ENCODE measurements at places on chromosomes 7 and 10. TPM values are rescaled to one million over a fixed set of nuclear protein-coding genes. Genes with fewer than 3 reads are reported as not detected.

DNA sequence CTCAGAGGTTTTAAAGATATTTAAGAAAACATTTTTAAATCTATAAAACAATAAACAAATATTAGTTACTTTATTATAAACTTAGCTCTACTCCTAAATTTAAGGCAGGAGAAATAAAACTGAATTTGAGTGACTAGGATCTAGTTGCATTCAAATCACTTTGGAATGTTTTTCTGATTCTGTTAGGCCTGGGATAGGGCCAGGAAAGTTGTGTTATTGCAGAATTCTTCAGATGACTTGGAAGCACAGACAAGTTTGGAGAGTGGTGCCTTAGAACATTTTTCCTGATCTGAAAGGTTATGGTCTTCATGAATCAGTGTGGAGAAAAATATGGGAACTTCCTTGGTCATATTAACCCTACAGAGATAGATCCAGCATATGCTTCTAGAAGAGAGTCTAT is 15.6 kb upstream of the SLC25A13 start:
- DNase-seq = no peak

GRCh38 chr7:41774966-41775365 is 72.1 kb upstream of the INHBA start:
- DNase-seq = no peak

- DNase-seq = no peak
Measured at GRCh38 chr7:95907337-95907736, 135.0 kb downstream of the DYNC1I1 start.

DNA sequence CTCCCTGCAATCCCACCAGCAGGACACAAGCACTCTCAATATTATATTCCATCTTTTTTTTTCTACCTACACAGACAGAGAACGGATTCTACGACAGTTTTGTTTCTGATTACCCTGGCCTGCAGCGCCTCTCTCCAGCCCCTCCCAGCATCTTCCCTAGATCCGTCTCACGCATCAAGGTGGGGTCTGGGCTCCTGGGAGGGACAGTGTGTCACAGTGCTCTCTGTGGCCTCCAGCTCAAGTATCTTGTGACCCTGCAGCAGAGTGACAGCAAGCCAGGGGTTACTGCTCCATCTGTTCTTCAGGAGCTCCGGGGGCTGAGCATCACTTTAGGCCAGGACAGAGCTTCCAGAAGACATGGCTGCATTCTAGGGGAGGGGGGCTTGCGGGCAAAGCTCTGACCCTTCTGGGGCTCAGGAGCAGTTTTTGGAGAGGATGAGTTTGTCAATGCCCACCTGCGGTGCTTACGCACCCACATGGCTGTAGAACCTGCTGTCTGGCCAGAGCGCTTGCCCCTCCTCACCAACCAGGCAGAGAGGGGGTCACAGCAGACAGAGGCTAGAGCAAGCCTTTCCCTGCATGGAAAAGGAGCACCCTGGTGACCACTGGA is 22.6 kb downstream of the MYO1G start:
- DNase-seq = no peak

- peak; percentile 96 for DNase-seq
Measured at GRCh38 chr10:86971232-86971991, 3.1 kb downstream of the ADIRF start.

DNA sequence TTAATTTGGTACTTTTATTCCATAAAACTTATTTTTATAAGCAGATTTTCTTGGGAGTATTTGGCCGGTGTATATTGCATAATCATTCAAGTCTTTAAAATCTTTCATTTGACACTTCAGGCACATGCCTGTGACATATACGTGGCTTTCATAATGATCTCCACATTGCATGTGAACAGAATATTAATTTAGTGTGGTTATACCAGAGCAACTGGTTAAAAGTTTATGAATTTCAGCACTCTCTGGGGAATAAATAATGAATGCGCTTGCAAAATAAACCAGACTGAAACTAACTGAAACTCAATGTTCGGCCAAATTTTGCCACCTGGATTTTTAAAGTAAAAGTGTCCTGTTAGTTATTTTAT is 242.3 kb downstream of the GLI3 start:
- no peak for DNase-seq

DNA sequence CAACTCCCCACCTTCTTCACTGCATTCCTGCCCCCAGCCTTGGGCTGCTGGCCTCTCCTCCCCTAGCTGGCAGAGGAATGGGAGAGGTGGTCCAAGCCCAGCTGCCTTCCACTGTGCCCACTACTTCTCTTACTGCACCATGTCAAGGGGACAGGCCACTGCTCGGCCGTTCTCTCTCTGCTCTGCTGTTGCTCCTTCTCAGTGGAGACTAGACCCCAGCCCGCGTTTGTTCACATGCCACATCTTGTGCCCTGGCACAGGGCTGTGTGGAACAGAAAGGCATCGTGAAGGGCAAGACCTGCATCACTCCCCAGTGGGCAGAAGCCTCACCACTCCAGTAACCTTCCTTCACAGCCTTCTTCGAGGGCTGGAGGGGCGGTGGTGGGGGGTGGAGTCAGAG is 711 bp upstream of the CDHR3 start:
- no peak for DNase-seq

GRCh38 chr10:90222372-90222771 is 521.0 kb downstream of the KIF20B start:
- DNase-seq = no peak

DNA sequence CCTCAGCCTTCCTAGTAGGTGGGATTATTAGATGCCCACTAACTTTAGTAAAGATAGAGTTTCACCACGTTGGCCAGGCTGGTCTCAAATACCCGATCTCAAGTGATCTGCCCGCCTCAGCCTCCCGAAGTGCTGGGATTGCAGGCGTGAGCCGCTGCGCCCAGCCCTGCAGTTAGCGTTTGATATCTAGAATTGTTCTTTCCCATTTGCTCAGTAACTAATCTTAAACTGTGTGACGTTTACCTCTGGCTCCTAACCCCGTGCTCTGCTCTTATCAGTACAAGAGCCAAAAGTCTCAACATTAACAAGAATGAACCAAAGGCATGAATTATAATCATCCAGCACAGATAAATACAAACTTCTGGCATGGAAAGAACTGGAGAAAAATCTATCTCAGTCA is 47.4 kb downstream of the IGF2BP3 start:
- no peak for DNase-seq

GRCh38 chr10:26780793-26781601 is 79.8 kb downstream of the ABI1 start:
- no peak for DNase-seq

DNA sequence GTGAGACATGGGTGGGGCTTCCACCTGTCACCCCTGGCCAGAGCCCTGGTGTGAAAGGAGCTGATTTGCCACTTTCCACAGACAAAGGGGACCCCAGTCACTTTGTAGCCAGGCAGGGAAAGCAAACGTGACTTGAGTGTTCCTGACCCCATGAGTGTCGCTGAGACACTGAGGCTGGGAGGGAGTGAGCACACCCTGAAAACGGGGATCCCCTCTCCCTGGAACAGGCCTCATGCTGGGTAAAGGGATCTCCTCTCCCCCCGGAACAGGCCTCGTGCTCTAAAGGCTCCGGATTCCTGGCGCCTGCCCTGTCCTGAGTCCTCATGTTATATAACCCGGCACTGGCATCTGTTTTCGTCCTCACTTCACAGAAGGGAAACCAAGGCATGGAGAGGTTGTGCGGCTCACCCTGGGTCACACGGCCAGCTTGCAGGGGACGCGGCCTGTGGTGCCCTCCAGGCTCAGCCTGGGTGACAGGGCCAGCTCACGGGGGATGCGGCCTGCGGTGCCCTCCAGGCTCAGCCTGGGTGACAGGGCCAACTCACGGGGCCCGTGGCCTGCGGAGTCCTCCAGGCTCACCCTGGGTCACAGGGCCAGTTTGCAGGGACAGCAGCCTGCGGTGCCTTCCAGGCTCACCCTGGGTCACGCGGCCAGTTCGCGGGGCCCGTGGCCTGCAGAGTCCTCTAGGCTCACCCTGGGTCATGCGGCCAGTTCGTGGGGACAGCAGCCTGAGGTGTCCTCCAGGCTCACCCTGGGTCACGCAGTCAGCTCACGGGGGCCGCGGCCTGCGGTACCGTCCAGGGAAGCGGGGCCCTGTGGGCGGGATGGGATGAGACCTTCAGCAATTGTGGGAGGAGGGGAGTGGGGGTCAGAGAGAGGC is 104.7 kb downstream of the PDGFA start:
- peak; percentile 33 for DNase-seq

DNA sequence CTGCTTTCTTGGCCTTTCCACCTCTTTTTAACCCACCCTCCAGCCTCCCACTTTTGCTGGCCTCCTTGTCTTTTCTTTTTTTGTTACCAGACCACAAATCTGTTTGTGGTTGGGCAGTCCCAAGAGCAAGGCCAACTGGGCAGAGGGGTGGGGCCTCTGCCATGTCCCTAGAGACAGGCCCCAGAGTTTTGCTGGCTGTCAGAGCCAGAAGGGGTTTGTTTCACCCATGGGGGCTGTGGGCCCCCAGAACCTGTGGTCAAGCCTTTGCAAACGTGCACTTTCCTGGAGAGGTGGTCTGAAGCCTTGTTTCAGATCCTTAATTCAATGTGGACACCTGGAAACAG is 10.3 kb downstream of the ZMIZ1 start:
- DNase-seq = no peak

GRCh38 chr10:44674536-44675386 is 236.4 kb upstream of the TMEM72 start:
- no peak for DNase-seq

DNA sequence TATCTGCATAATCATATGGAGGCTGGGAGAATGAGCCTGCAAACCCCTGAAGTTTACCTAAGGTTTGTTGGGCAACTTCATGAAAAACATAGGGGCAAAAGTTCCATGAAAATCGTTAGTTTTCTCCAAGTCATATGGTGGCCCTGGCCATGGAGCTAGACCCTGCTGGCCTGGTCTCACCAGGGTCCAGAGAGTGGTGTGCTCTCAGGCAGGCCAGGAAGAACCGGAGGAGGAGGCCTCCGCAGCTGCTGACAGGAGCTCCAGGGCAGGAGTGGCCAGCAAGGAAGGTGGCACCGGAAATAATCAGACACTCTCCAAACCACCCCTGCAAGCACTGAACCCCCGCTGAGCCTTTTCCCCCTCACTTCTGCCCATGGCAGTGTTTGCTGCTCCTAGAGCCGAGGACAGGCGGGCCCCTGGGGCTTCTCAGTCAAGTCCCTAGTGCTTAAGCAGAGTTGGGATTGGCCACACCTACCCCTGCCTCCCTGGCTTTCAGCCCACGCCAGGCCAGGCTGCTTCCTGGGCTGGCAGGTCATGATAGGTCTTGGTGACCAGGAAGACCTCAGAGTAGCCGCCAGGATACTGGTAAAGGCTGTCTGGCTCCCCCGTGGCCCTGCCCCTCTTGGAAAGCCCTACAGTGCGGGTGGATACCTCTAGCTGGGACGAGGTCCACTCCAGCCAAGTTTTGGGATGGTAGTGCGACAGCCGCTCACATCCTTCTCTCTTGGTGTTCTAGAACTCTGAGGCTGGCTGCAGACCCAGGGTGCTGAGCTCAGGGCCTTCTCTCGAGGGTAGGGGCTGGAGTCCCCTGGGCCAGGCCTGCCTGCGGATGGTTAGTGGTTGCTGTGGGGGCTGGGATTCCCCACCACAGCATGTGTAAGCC is 242.8 kb downstream of the MGMT start:
- DNase-seq = no peak

DNA sequence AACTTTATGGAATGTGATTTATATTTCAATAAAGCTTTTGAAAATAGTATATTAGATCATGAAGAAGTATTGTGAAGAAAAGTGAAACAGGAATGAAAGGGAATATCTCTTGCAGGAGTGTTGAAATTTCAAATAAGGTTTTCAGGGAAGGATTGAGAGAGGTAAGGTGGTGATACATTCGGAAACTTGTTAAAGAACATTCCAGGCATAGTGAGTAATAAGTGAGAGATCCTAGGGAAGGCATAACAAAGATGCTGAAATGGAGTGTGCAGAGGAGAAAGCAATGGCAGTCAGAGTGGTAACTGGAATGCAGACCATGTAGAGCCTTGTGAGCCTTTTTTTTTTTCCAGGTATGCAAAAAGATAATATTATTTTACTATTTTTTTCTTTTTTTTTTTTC is 4.1 kb downstream of the OR9A4 start:
- no peak for DNase-seq

GRCh38 chr10:29646960-29647461 is 12.2 kb upstream of the SVIL start:
- DNase-seq = no peak

GRCh38 chr7:128172151-128172550 is 68.9 kb upstream of the LEP start:
- no peak for DNase-seq

GRCh38 chr7:132433301-132433700 is 143.0 kb downstream of the PLXNA4 start:
- DNase-seq = no peak

DNA sequence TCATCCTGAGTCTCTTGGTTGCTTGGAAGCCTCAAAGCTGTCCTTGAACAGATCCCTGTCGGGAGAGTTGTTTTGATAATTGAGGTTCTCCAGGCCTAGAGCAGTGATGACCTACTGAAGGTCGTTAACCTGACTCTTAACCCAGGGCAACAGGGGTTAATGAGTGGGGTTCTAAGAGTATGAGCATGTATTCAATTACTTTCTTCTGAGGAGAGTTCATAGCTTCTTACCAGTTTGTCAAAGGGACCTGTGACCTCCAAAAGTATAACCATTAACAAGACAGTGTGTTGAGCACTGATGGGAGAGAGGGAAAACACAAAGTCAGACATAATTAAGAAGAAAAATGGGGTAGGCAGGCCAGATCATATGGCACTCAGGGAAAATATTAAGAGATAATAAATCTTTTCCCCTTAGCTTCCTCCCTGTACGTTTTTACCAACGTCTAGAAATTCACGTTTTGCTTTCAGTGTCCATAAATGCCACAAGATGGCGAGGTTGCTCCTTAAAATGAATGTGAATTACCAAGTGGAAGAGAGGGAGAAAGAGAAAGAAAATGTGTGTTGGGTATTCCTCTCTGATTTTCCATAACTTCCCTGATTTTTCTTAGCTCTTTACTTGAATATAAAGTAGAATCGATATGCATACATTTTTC is 97.6 kb downstream of the SUGCT start:
- no peak for DNase-seq

DNA sequence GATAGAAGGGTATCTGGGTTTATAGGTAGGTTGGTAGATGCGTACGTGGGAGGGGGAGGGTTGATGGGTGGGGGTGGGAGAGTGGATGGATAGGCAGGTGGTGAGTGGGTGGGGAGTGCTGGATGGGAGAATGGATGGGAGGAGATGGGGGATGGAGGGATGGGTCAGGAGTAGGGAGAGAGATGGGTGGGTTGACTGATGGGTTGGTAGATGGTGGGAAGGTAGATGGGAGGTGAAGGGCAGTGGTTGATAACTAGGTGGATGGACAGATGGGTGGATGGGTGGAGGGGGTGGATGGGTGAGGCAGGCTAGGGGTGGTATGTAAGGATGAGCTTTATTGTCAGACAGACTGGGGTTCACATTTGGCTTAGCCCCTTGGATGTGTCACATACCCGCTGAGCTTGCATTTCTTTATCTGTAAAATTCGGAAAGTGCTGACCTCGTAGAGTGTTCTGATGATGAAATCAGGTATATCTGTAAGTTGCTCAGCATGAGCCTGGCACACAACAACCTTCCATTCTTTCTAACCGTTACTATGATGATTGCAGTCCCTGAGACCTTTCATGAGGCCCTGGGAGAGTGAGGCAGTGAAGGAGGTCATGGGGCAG is 34.3 kb downstream of the SLIT1 start:
- DNase-seq = no peak

- DNase-seq = no peak
Measured at GRCh38 chr7:140559410-140559809, 80.1 kb upstream of the MKRN1 start.

GRCh38 chr10:113857210-113857609 is 2.7 kb downstream of the NHLRC2 start:
- DNase-seq = no peak

GPR15LG gene
- total RNA-seq = not detected

AKR1C8 gene
- 0.94 TPM for total RNA-seq

GOLGA7B gene
- 4.6 TPM for total RNA-seq

SLC16A12 gene
- total RNA-seq = 10.3 TPM

FAM25A gene
- total RNA-seq = not detected

INA gene
- not detected for total RNA-seq

IQCE gene
- total RNA-seq = 21.4 TPM

GIMAP8 gene
- 22.4 TPM for total RNA-seq

Measured in sciatic nerve (tissue), 2 donors.